ENCODE measurements at places on chromosomes 5 and 9.

GRCh38 chr5:171311322-171312077 is 2.5 kb downstream of the TLX3 start:
- no peak overlapping the region for H3K27ac ChIP-seq
- DNase-seq: peak; percentile 61
- peak overlapping the region; percentile 10 for H3K4me3 ChIP-seq

DNA sequence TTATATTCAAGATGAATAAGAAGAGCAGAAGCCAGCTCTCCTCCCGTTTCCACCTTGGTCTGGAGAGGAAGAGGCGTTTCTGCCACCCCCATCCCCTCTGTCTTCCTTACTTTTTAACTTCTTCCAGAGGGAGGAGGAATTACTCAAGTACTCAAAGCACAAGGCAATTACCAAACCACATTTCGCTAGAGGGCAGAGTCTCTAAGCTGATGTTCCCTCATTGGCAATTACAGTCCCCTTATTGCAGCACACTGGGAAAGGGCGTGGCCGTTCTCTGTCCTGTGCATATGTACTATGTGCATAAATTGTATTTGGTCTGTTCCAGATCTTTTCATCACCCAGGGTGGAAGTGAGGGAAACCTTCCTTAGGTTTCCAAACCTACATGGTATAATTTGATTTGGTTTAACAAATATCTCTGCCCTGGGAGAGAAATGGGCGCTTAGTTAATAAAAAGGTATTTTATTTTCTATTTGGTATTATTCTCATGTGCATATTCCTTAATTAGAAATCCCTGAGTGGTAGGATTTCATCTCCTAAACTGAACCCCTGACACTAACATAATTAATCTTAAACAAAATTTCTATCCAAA is 29.8 kb upstream of the ALDOB start:
- DNase-seq: no peak
- peaks cover 12% of the 10 kb centered on the region for H3K27me3 ChIP-seq
- H3K36me3 ChIP-seq: no peaks in the 10 kb centered on the region

GRCh38 chr5:149206524-149207141 is 65.0 kb upstream of the AFAP1L1 start:
- no peak overlapping the region for H3K4me3 ChIP-seq
- no peaks in the 10 kb centered on the region for H3K4me1 ChIP-seq
- peak overlapping the region; percentile 14 for H3K27ac ChIP-seq
- DNase-seq: no peak

DNA sequence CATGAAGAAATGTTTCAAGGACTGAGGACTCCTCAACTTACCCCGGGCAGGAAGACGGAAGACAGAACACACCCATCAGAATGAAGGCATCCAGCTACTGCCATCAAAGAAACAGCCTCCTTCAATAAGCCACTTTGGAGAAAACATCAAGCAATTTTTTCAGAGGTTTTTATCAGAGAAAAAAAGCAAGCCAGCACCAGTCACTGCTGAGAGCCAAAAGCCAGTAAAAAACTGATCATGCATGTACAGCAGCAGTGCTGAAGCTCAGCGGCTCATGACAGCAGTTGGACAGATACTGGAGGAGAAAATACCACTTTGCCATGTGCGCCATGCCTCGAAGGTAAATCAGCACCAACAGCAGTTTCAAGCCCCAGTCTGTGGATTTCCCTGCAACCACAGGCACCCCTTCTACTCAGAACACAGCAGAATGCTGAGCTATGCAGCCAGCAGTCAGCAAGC is 10.1 kb upstream of the ZNF484 start:
- no peak overlapping the region for H3K4me3 ChIP-seq
- H3K4me1 ChIP-seq: no peaks in the 10 kb centered on the region
- H3K36me3 ChIP-seq: no peaks in the 10 kb centered on the region
- H3K27me3 ChIP-seq: no peaks in the 10 kb centered on the region

DNA sequence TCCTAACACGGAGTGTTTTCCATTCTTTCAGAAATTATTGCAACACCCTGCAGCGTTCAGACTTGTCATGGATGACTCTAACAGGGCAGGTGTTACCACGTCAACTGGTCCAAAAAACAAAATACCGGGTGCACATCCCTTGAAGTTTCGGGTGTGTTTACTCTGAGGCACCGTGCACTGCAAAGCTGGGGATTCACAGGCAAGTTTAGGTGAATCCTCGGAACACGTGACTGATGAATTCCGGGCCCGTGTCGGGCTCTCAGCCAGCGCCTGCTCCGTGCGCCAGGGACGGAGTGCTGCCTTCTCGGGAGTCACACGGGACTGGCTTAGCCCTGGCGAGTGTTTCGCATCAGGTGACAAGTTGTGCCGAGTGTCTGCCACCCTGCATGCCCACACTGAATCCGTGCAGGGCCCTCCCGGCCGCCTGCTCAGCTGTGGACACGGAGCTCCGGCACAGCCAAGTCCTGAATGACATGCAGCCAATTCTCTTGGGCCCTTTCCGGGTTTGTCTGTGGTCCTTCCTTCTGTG is 66.0 kb upstream of the IRX4 start:
- H3K27ac ChIP-seq: no peak overlapping the region
- no peak overlapping the region for H3K4me3 ChIP-seq
- peaks cover 29% of the 10 kb centered on the region for H3K27me3 ChIP-seq
- no peaks in the 10 kb centered on the region for H3K4me1 ChIP-seq
- H3K36me3 ChIP-seq: no peaks in the 10 kb centered on the region
- peak; percentile 55 for DNase-seq

DNA sequence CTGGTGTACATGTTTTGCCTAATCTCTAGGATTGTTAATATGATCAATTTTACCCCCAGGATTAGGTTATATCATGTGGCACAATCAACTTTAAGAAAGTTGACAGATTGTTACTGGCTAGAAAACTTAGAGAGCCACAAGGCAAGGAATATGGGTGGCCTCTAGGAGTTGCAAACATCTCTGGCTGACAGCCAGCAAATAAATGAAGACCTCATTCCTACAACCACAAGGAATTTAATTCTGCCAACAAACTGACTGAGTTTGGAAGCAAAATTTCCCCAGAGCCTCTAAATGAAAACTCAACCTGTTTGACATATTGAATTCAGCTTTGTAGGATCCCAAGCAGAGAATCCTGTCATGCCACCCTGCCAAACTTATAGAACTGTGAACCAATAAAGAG is 196.4 kb upstream of the PTGER4 start:
- H3K4me3 ChIP-seq: no peak overlapping the region
- no peak overlapping the region for H3K27ac ChIP-seq
- no peaks in the 10 kb centered on the region for H3K27me3 ChIP-seq

DNA sequence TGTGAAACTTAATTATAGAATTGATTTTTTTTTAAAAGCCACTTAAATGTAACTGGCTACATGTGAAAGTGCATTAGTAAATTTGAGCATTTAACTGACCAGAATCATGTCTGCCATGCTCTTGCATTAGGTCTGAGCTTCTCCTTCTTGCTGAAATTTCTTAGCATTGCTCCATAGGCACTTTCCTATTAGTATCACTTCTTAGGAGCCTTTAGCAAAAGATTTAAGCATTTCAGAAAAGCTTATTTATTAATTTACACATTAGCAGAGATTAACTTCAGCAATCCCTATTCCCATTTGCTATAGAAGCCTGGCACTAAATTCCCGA is 211.0 kb downstream of the SNX18 start:
- no peak overlapping the region for H3K27ac ChIP-seq
- no peaks in the 10 kb centered on the region for H3K4me1 ChIP-seq
- H3K4me3 ChIP-seq: no peak overlapping the region
- no peak for DNase-seq
- H3K27me3 ChIP-seq: no peaks in the 10 kb centered on the region

DNA sequence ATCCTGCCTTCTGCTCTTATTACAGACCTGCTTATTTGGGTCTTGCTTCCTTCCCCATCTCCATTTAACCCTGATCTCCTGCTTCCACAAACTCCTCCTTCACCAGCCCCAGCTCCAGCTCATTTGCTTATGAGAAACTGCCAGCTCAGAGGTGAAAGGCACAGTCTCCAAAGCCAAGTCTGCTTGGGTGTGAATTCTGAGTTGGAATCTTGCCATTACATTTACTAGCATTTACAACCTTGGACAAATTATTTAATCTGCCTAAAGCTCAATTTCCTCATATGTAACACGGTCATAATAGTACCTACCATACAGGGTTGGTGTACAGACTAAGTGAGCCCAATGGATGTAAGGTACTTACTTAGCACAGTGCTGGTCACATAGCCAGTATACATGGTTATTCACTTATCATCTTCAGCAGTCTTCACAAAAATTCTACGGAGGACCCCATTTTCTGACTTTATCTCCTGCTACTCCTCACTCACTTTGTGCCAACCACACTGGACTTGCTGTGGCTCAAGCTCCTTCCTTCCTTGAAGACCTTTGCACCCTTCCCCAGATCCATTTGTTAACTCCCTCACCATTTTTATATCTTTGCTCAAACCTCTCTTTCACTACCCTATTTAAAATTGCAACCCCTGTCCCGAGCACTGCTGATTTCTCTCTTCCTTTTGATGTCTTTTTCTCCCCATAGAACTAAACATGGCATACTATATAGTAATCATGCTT is 86.2 kb downstream of the DOCK2 start:
- H3K4me1 ChIP-seq: no peaks in the 10 kb centered on the region
- no peak overlapping the region for H3K4me3 ChIP-seq
